Activated CD8-positive, alpha-beta memory T cell treated with anti-CD3 and anti-CD28 coated beads, Interleukin-2, amount 10 ng/mL, durations not matched to agents 7 days and 5 days (primary cell): ENCODE measurements at places on chromosomes 13 and 19. TPM values are rescaled to one million over a fixed set of nuclear protein-coding genes. Genes with fewer than 3 reads are reported as not detected.

DNA sequence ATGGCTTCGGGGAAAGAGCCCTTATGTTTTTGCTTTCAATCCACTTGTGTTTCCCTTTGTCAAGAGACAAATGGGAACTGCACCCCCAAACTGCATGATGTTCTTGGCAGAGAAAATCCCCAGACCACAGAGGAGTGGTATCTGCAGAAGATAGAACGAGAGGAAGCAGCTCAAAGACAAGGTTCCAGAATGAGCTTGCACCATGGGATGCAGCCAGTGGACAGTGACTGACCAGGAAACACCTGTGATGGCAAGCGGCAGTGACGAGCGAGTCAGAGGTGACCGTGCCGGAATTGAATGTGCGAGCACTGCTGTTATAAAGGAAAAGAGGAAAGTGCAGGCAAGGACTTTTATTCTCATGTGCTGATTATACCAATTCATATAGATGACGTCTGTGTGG, 46.3 kb downstream of the IRS2 start:
- DNase-seq, result no peak

DNA sequence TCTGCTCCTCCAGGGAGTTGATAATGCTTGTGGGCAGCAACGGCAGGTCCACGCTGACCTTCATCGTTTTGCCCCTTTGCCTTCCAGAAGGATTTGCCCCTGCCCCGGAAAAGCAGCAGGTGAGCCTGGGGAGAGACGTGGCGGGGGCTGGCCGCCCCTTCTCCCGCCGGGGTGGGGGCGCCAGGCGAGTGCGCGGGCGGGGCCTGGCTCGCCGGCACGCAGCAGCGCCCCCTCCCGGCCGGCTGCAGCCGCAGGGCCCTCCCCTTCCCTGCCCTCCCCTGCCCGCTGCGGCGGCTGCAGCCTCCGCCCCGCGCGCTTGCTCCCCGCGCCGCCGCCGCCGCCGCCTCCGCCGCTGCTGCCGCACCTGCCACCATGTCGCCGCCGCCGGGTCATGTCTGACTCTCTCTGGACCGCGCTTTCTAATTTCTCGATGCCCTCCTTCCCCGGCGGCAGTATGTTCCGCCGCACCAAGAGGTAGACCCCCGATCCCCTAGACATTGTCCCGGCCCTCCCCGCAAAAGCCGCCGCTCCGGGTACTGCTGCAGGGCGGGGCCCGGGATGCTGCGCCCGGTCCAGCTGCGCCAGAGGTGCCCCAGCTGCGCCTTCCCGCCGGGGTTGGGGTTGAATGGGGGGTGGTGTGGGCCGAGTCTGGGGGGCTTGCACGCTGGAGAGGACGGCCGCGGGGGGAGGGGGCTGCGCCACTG, at the start of gene MAST1:
Gene MAST1, plus strand, starts transcription at position 334 of the 704 bp plus-strand sequence. Its CDS starts 58 bp downstream, at position 392.
- peak; percentile 57 for DNase-seq

The KIR2DL4 gene
- total RNA-seq, result 0.70 TPM

DNA sequence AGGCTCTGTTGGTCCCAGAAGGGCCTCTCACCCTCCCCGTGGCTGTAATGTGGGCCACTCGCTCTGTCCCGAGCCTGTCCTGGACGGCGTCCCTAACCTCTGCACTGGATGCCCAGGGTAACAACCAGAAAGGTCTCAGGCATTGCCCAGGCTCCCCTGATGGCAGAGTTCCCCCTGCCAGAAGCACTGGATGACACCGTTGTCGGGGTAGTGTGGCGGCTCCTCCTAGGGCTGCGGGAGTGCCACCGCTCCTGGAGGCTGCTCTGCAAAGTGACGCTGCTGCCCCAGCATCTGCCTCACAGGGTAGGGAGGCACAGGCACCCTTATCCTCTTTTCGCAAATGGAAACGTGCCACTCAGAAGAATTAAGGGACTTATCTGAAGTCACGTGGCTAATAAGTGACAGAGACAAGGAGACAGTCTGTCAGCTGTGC, 32.0 kb downstream of the MPHOSPH8 start:
- no peak for DNase-seq

- no peak for DNase-seq
These were observed 5.1 kb upstream of the SIGLEC9 start for GRCh38 chr19:51119611-51120010.

The CLC gene
- total RNA-seq, result not detected

GRCh38 chr19:44806291-44806690, 2.6 kb upstream of the BCAM start:
- no peak for DNase-seq

- DNase-seq, result peak; percentile 70
These were observed 2.2 kb downstream of the FLT1 start for GRCh38 chr13:28492569-28493367.

GRCh38 chr19:31113293-31113692, 235.9 kb downstream of the TSHZ3 start:
- DNase-seq, result no peak

DNA sequence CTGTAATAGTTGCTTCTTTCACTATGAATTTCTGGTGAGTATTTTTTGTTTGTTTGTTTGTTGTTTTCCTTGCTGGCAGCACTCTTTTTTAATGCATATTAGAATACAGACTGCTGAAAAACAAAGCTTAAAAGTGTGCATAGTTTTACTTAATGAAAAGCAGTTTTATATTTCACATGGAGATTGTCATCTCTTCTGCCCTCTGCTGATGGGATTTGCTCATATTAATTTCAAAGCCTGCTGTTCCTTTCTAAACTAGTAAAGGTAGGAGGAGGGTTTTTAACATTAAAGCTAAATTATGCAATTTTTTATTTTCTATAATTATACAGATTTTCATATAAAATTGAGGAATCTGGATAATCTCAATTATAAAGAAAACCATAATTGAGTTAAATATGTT, 692.6 kb upstream of the SLITRK1 start:
- DNase-seq, result no peak

The PTH2 gene
- not detected for total RNA-seq
